Activated naive CD4-positive, alpha-beta T cell (primary cell): ENCODE measurements at places on chromosomes 1 and 21.

- DNase-seq, result no peak
Observed at GRCh38 chr1:202953392-202953791, 4.7 kb downstream of the ADIPOR1 start.

DNA sequence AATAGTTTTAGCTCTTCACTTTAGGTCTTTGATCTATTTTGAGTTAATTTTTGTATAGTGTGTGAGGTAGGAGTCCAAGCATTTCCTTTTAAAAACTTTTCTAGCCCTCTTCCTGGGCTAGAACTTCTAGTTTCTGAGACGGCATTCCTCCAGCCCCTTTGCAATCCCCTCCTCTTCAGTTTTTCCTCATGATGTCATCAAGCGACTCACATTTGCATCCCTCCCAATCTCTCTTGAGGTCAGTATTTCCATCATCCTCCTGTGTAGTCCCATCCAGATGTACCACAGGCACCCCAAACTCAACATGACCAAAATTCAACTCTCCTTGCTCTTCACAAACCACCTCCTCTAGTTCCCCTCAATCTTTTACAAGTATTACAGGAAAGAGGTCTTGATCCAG is 10.7 kb downstream of the HMGN2 start:
- DNase-seq, result no peak

GRCh38 chr21:38669186-38669585 is 136.5 kb upstream of the ETS2 start:
- no peak for DNase-seq

DNA sequence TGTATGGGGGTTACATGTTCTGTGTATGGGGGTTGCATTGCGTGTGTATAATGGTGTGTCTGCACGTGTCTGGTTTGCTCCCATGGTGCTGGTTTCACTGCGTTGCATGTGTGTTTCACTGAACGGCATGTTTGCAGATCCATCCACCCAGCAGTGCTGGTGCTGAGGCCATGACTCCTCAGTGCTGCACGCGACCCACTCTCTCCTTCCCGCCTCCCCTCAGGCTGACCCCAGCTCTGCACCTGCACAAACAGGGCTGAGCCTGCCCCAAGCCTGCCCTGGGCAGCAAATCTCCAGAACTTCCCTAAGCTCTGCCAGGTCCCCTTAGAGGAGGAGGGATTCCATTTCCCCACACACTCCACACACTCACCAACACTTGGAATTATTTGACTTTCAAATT is 18.7 kb downstream of the ACTRT2 start:
- no peak for DNase-seq

- DNase-seq, result no peak
Observed at GRCh38 chr1:230322421-230322756, 103.7 kb downstream of the PGBD5 start.

DNA sequence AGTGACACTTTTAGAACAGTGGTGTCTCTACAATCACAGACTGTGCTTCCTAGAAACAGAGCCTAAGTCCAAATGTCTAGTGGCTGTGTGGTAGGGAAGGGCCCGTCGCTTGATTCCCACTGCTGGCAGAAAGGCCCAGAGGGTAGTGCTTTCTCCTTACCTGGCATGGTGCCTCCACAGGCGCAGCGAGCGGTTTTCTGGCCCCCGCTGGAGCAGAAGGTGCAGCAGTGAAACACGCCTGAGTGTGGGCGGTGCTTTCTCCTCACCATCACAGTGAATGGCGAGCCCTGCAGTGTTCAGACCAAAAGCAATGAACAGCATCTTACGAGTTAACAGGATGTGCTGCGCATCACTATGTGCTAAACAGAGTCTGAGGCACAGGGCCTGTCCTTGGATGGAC is 8.3 kb downstream of the TRIM45 start:
- no peak for DNase-seq

GRCh38 chr1:51214615-51215131 is 21.4 kb upstream of the RNF11 start:
- no peak for DNase-seq

- DNase-seq, result no peak
Observed at GRCh38 chr1:76254104-76255030, 179.8 kb downstream of the ST6GALNAC3 start.
